ENCODE measurements at places on chromosomes 7 and 10.
A peak's percentile ranks its signal among the peaks of the same experiment; 100 is the strongest.

DNA sequence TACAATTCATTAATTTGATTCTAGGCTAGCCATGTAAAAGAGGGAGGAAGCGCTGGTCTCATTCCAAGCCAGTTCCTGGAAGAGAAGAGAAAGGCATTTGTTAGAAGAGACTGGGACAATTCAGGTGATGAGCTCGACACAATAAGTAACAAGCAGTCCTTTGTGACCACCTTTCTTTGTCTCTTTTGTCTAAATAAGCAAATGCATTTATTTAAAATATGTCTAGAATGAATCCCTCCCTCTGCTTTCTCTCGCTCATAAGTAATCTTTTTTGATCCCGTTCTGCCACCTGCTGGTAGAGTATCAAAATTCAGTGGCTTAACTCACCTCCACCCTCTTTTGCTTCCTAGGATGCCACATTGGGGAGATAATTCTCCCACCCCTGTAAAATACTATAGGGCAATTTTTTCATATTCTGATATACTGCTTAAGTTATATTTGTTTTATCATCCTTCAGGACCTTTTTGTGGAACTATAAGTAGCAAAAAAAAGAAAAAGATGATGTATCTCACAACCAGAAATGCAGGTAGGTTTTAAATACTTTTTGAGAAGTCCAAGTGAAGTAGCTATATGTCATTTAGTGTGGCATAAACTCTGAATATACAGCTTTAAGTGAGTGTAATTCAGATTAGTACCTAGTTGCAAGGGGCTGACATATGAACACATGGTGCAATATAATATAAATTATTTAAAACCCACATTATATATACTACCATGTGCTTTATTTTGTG lies 91.5 kb downstream of the GSDME start:
- DNase-seq, result no peak

DNA sequence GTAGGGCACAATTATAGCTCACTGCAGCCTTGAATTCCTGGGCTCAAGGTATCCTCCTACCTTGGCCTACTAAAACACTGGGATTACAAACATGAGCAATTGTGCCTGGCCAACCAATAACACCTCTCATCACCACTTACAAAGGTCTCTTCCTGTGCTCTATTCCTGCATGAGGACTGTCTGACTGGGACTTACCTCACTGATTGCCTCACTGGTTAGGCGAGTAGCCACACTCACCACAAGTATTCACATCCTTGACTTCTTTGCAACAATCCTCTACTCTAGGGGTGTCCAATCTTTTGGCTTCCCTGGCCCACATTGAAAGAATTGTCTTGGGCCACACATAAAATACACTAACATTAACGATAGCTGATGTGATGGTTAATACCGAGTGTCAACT lies 22.6 kb upstream of the PDIA4 start:
- DNase-seq, result no peak

GRCh38 chr10:120403109-120403508 lies 53.9 kb upstream of the PLPP4 start:
- no peak for DNase-seq

DNA sequence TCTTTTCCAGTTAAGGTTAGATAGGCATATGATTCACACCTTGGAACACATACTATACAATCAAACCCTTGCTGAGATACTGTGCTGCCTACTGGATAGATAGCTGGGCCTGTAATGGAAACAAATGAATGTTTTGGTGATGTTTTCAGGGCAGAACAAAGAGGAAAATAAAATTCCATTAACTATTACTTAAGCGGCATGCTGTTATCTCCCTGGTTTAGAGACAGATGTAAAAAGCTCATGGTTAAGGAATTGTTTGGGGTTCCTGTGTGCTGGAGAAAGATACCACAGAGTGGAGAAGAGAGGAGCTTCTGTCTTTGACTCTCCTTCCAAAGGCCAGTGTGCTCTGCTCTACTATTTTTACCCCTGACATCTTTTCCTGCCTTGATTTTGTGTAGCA lies 341.1 kb downstream of the PLXDC2 start:
- DNase-seq, result no peak

DNA sequence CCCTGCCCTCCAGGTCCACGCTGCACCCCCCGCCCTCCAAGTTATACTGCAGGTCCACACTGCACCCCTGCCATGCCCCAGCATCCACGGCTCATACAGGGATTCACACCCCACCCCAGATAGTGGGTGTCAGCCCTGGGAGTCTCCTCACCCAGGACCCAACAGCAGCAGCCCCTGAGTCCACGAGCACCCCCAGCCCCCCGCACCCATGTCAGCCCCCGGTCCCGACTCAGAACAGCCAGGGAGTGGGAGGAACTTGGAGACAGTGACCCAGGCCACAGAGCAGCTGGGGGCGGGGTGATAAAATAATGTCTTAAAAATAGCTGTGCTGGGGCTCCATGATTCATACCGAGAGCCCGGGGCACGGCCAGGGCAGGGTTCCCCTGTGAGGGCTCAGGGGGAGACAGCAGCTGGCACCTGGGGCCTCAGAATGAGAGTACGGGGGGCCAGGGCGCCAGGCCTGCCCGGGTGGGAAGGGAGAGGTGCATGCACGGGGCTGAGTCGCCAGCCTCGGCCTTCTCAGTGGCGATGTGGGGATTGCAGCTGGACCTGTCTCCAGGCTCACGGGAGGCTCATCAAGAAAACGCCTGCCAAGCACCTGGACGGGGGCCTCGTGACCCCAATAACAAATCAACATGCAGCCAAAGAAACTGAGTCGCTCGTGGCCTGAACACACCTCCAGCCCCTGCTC lies 29.8 kb downstream of the ADAP1 start:
- DNase-seq, result no peak

DNA sequence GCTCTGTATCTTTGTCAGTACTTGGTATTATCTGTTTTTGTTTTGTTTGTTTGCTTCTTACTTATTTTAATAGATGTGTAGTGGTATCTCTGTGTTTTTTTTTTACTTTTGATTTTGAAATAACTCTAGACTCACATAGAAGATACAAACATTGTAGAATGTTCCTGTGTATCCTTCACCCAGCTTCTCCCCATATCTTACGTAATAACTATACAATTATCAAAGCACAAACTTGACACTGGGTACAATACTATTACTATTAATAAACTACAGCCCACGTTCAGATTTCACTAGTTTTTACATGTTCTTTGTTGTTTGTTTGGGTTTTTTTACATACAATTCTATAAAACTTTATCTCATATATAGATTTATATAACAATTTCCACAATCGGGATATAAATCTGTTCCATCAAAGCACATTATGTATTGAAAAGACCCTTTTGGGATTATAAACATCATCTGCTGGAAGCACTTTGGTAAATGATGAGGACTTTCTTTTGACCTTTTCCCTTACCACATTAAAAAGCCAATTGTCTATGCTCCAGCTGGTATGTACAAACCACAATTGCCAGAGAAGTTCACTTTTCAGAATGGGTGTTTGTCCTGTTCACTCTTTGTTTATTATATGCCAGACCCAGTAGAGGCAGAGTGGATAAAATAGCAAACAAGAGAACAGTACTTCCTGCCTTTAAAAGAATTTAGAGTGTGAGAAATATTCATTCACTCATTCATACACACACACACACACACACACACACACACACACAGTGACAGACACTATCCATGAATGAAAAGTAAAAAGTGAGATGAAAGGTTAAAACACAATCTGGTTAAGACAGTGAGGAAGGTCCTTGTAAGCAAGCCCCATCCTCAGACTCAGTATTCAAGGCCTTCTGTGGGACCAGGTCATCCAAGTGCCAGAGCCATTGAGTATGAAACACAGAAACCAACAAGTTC lies 113.0 kb downstream of the SGMS1 start:
- no peak for DNase-seq

DNA sequence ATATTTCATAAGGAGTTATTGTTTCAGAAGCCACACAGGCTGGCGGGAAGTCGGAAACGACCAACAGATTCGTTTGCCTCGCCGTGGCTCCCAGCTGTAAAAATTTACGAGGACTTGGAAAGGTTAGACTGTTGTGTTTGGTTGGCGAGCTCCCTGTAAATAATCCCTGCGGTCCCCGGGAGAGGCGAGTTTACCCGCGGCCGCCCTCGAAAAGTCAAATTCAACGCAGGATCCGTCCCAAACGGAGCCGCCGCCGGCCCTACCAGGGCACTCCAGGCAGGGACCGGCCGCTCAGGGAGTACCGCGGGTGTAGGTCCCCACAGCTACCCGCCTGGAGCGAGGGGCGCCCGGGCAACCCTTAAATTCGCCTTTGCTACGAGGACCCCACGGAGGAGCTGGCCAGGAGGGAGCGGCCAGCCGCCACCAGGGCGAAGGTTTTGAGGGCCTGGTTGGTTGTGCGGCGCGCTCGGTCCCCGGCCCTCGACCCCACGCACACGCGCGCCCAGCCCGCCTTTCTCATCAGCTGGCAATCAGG lies 726 bp upstream of the HOXA9 start:
- no peak for DNase-seq

DNA sequence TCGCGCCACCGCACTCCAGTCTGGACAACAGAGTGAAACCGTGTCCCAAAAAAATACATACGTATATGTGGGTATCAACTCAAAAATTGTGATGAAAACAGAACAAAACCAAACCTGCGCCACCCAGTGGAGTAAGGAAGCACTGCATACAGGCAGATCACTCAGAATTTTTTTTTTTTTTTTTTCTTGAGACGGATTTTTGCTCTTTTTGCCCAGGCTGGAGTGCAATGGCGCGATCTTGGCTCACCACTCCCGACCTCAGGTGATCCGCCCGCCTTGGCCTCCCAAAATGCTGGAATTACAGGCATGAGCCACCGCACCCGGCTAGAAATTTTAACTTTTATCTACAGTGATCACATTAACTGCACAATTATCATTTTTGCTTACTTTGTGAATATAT lies 9.1 kb upstream of the TMEM236 start:
- peak; percentile 35 for DNase-seq

Data from stimulated activated CD8-positive, alpha-beta memory T cell treated with anti-CD3 and anti-CD28 coated beads, Interleukin-7, amount 100 ng/mL, for 1 hour (primary cell).